Activated CD8-positive, alpha-beta T cell treated with anti-CD3 and anti-CD28 coated beads, Interleukin-2, amount 10 ng/mL, durations not matched to agents 7 days and 5 days (primary cell): ENCODE measurements at places on chromosomes 2 and 18. TPM values are rescaled to one million over a fixed set of nuclear protein-coding genes. Genes with fewer than 3 reads are reported as not detected.

Gene CKAP2L
- 63.4 TPM for total RNA-seq

Gene EIF2AK2
- 113 TPM for total RNA-seq

Gene PLCL1
- 0.08 TPM for total RNA-seq

Gene SPC25
- total RNA-seq = 69.8 TPM

Gene TRIM43
- total RNA-seq = not detected

Gene HOXD10
- not detected for total RNA-seq

Gene REG3A
- total RNA-seq = not detected

Gene PTPRN
- total RNA-seq = 0.16 TPM

Gene SGPP2
- total RNA-seq = 0.11 TPM

Gene CDCA7
- 119 TPM for total RNA-seq

Gene SP9
- not detected for total RNA-seq

Gene CABLES1
- 2.7 TPM for total RNA-seq

Gene MSH2
- 59.3 TPM for total RNA-seq

Gene EFHD1
- total RNA-seq = 6.0 TPM

Gene KCNE4
- not detected for total RNA-seq
